ENCODE measurements at places on chromosomes 7 and 10.

DNA sequence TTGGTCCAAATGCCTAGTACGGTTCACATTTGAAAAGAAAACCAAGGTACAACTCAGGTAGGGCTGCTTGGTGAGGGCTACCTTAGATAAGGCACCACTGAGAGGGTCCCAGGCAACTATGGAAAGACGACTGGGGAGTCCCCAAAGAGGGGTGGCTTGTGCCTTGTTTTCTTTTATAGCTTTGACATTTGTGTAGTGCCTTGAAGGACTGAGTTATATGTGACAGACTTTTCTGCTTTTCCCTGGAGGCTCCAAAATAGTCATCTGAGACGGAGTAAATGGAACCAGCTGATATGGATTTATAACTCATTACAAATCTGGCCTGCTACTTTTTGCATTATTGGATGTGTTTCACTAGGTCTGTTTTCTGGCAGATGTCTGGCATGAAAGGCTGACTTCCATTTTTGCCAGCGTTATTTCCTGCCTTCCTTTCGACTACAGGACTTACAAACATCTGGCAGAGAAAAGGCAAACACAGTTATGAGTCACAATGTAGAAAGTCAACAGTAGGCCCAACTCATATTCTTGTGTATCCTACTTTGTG, 88.2 kb upstream of the IMMP2L start:
- peak; percentile 17 for DNase-seq
- H3K4me1 ChIP-seq: no peaks in the 10 kb centered on the region
- no peak overlapping the region for H3K4me3 ChIP-seq
- no peaks in the 10 kb centered on the region for H3K36me3 ChIP-seq

DNA sequence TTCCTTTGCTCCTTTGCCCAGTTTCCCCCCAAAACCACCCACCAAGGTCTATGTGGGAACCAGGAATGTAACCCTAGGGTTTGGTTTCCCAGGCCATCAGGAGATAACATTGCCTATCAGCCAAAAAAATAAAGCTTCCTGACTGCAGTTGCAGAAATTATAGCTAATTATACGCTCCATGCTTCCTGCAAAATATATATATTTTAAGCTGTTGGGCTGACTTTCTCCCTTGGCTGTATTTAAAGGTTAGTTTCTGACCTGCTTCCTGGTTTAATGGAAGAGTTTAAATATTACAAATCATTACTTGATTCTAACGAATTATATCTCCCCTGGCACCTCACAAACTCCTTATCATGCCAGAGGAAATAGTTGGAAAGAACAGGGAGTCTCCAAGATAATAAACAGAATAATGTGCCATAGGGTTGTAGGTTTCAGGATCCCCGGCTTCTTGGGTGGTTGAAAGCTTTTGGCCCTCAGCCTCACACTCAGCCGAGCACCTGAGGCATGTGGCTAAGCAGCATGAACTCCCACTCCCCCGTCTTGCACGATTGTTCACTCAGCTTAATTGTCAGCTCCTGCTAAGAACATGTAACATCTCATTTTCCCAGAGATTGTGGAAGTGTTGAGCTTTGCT, 79.9 kb downstream of the FZD1 start:
- H3K4me3 ChIP-seq: no peak overlapping the region
- peaks cover 7% of the 10 kb centered on the region for H3K4me1 ChIP-seq
- no peak overlapping the region for H3K27ac ChIP-seq
- no peaks in the 10 kb centered on the region for H3K27me3 ChIP-seq
- no peaks in the 10 kb centered on the region for H3K36me3 ChIP-seq

GRCh38 chr7:94562525-94562924, 52.9 kb downstream of the CASD1 start:
- H3K36me3 ChIP-seq: peaks cover 6% of the 10 kb centered on the region
- no peaks in the 10 kb centered on the region for H3K27me3 ChIP-seq
- H3K27ac ChIP-seq: no peak overlapping the region
- peak; percentile 10 for DNase-seq
- peaks cover 1% of the 10 kb centered on the region for H3K4me1 ChIP-seq

GRCh38 chr7:30078280-30078679, 50.1 kb downstream of the PLEKHA8 start:
- H3K36me3 ChIP-seq: peaks cover 32% of the 10 kb centered on the region
- DNase-seq: no peak
- no peaks in the 10 kb centered on the region for H3K4me1 ChIP-seq
- H3K4me3 ChIP-seq: no peak overlapping the region
- H3K27ac ChIP-seq: no peak overlapping the region

DNA sequence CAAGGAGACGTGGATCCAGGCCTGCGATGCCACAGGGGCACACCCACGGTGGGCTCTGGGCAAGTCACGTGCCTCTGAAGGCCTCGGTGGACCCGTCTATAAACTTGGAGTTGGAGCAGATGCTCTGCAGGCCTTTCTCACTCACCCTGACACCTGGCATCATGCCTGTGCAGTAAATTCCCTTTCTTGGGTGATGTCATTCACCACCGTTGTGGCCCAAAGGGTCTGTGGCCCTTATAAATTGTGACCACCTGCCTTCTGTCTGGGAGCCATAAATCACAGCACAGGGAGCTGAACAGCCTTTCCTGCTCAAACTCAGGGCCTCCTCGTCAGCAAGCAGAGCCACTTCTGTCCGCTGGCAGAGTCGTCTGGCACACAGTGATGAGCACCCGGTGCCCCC, 52.2 kb downstream of the GPAM start:
- H3K36me3 ChIP-seq: no peaks in the 10 kb centered on the region
- no peak overlapping the region for H3K27ac ChIP-seq
- H3K4me3 ChIP-seq: no peak overlapping the region
- H3K27me3 ChIP-seq: peaks cover 3% of the 10 kb centered on the region

GRCh38 chr10:100998991-100999741, 442 bp upstream of the LZTS2 start:
- H3K27me3 ChIP-seq: no peaks in the 10 kb centered on the region
- H3K27ac ChIP-seq: peak overlapping the region; percentile 99
- peaks cover 21% of the 10 kb centered on the region for H3K36me3 ChIP-seq
- peak; percentile 79 for DNase-seq
- peak overlapping the region; percentile 80 for H3K4me3 ChIP-seq
- H3K4me1 ChIP-seq: peaks cover 39% of the 10 kb centered on the region

DNA sequence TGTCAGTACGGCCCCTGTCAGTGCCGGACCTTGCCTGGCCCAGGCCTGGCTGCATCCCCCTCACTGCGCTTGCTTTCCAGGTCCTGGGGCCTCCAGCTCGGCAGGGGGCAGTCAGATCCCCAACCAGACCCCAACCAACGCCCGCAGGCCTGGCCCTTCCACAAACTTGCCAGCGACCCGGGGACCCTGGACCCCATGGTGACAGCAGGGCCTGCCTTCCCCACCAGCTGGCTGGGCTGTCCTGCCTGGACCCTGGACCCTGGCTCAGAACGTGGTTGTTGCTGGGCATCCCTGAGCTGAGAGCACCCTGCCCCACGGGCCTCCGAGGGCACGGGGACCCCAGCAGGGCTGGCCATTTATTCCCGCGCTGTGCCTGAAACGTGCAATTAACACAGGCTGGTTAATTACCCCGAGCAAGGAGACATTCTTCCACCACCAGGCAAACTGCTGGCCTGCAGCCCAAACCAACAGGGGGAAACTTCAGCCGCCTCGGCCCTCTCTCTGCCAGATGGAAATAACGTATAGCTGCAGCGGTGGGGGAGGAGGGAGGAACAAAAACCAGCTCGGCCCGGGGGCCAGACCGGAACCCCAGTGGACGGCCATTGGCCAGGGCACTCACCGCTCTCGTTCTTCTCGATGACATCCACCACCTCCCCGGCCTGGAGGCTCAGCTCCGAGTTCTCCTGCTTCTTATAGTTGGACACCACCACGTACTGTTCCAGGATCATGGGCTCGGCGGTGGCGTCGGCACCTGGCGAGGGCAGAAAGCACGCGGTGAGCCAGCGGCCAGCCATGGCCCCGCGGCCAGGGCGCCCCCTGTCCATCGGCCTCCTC, 167.1 kb downstream of the NEURL1 start:
- no peaks in the 10 kb centered on the region for H3K27me3 ChIP-seq
- peak overlapping the region; percentile 95 for H3K4me3 ChIP-seq
- peak overlapping the region; percentile 51 for H3K27ac ChIP-seq

DNA sequence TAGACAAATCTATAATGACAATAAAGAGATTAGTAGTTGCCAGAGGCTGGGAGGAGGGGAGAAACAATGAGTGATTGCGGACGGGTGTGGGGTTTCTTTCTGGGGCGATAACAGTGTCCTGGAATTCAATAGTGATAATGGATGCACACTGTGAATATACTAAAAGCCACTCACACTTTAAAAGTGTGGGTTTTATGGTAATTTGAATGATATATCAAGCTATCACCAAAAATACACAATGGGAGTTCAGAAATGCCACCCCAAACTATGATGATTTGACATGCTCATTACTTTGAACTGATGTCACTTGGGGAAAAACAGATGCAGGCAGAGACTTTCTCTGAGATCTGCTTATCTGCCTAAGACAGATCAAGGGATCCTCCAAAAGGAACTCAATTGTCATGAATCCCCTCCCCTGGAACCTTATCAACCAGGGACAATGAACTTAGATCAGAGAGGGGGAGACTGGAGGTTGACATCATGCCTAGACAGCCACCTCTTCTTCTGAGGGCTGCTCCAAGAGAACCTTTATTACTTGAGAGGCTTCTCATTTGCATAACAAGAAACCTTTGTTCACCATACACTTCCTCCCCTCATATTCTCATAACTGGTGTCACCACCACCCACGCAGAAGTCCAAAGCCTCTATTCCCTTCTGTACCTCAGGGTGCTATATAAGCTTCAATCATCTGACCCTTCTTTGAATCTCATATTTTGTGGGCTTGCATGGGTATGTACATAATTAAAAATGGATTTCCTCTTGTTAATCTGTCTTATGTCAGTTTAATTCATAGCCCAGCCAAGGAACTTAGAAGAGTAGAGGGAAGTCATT, 14.8 kb upstream of the ZC3HAV1 start:
- peaks cover 8% of the 10 kb centered on the region for H3K27me3 ChIP-seq
- no peak overlapping the region for H3K4me3 ChIP-seq
- DNase-seq: no peak
- H3K4me1 ChIP-seq: peaks cover 5% of the 10 kb centered on the region

- H3K4me1 ChIP-seq: no peaks in the 10 kb centered on the region
- H3K36me3 ChIP-seq: no peaks in the 10 kb centered on the region
- H3K27me3 ChIP-seq: no peaks in the 10 kb centered on the region
Observed at GRCh38 chr7:111676167-111676566, 113.9 kb upstream of the IMMP2L start.

- no peak overlapping the region for H3K27ac ChIP-seq
- no peaks in the 10 kb centered on the region for H3K36me3 ChIP-seq
- no peak for DNase-seq
- no peaks in the 10 kb centered on the region for H3K27me3 ChIP-seq
Observed at GRCh38 chr7:55939514-55940123, 12.1 kb upstream of the MRPS17 start.

GRCh38 chr7:27976531-27976930, 204.1 kb downstream of the JAZF1 start:
- H3K4me3 ChIP-seq: no peak overlapping the region
- H3K27ac ChIP-seq: no peak overlapping the region
- no peaks in the 10 kb centered on the region for H3K4me1 ChIP-seq
- no peaks in the 10 kb centered on the region for H3K36me3 ChIP-seq

GRCh38 chr10:89032141-89032891, 41.7 kb downstream of the FAS start:
- DNase-seq: peak; percentile 69
- no peak overlapping the region for H3K27ac ChIP-seq
- no peaks in the 10 kb centered on the region for H3K36me3 ChIP-seq
- H3K4me3 ChIP-seq: no peak overlapping the region
- no peaks in the 10 kb centered on the region for H3K27me3 ChIP-seq
- peaks cover 5% of the 10 kb centered on the region for H3K4me1 ChIP-seq

GRCh38 chr10:74227697-74228424, 76.8 kb downstream of the ADK start:
- no peak overlapping the region for H3K27ac ChIP-seq
- peaks cover 6% of the 10 kb centered on the region for H3K4me1 ChIP-seq
- H3K27me3 ChIP-seq: no peaks in the 10 kb centered on the region
- H3K36me3 ChIP-seq: no peaks in the 10 kb centered on the region

- H3K27me3 ChIP-seq: peaks cover 22% of the 10 kb centered on the region
- H3K4me3 ChIP-seq: peak overlapping the region; percentile 80
- peaks cover 3% of the 10 kb centered on the region for H3K36me3 ChIP-seq
- H3K27ac ChIP-seq: no peak overlapping the region
- peak; percentile 30 for DNase-seq
Observed at GRCh38 chr10:131899695-131900349, 986 bp upstream of the PPP2R2D start.

DNA sequence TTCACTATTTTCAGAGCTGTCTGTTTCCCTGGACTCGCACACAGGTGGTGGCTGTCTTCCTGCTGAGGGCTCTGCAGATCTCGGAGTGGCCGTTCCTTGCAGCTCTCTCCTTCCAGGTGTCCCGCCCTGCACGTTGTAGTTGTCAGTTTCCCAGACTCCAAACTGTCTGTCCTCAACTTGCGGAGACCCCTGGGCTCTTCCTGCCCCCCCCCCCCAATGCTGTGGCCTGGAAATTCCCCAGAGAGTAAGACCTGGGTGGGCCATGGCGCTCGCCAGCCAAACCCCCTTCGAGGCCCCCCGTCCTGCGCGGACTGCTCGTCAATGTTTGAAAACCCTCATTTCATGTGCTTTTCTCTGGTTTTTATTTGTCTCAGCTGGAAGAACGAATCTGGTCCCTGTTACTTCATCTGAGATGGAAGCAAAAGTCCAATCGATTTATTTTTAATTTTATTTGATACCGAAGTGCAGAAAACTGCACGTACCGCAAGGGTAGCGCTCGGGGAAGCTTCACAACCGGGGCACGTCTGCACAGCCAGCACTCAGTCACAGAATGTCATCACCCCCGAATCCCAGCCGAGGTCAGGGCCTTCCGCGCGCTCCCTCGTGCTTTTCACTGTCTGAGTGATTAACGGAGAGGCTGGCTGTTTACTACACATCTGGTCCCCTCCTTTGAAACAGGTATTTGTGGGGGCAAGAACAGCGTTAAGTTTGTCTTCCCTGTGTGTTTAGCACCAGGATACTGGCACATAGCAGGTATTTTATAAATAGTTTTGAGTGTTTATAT, 46.4 kb upstream of the NKX6-2 start:
- H3K27me3 ChIP-seq: peaks cover 22% of the 10 kb centered on the region
- H3K36me3 ChIP-seq: no peaks in the 10 kb centered on the region
- DNase-seq: no peak
- no peak overlapping the region for H3K27ac ChIP-seq
- peaks cover 6% of the 10 kb centered on the region for H3K4me1 ChIP-seq

- H3K27ac ChIP-seq: no peak overlapping the region
- no peak overlapping the region for H3K4me3 ChIP-seq
- no peak for DNase-seq
- H3K27me3 ChIP-seq: no peaks in the 10 kb centered on the region
Observed at GRCh38 chr10:3933733-3934132, 148.7 kb upstream of the KLF6 start.

- H3K27me3 ChIP-seq: no peaks in the 10 kb centered on the region
- no peaks in the 10 kb centered on the region for H3K4me1 ChIP-seq
- no peak overlapping the region for H3K4me3 ChIP-seq
- peak; percentile 84 for DNase-seq
- H3K27ac ChIP-seq: no peak overlapping the region
- H3K36me3 ChIP-seq: no peaks in the 10 kb centered on the region
Observed at GRCh38 chr7:23893942-23894891, 184.2 kb downstream of the STK31 start.
